Neural progenitor cell (in vitro differentiated cells): ENCODE measurements at places on chromosomes 7 and 10.

GRCh38 chr10:1147810-1148209, 91.6 kb downstream of the WDR37 start:
- no peak for DNase-seq

GRCh38 chr10:16425449-16425848, 11.4 kb upstream of the PTER start:
- no peak for DNase-seq

GRCh38 chr10:115854740-115855435, 418.1 kb downstream of the GFRA1 start:
- no peak for DNase-seq

- no peak for DNase-seq
Measured at GRCh38 chr10:44660271-44660670, 250.9 kb upstream of the TMEM72 start.

DNA sequence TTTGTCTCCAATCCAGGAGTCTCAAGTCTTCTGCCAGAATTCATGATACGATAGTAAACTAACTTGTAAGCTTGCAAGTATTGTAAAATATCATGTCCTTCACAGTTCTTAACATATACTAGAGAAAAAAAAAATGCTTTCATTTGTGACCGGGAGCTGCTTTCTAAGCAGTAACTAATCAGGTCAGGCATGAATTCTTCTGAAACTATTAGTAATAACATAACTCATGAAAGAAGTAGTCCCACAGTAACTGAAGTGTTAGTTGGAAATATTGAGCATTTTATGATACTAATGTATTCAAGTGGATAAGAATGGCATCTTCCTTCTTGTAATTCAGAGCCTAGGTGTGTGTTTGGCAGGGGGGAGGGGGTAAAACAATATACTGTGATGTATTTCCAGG, 665.6 kb downstream of the DNAJB9 start:
- no peak for DNase-seq

DNA sequence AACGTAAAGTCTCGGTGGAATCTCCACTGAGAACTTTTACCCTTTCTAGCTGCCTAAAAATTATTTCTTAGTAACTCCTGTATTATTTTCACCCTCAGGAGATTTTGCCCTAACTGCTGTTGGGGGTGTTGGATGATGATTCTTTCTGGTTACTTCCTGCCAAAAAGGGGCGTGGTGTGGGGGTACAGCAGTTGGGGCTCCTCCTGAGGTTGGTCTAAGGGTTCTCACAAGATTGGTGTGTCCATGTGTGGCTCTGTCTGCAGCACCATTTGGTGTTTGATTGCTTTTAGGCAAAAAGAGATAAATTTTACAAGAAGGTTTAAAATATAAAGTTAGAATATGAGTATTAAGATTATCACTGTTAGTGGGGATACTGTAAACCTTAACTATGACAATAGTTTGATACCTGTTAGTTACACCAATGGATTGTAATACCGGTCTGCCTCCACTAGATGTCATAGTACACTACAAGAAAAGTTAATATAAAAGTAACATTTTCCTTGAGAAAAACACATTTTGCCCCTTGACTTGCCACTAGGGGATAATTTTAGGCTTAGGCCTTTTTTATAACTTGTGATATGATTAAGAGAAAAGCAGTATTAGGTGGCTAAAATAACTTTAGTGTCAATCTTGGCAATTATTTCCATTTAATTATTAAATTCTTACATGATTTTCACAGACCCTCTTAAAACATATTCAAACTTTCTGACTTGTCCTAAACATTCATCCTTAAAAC, 928.7 kb downstream of the IPMK start:
- peak; percentile 50 for DNase-seq

GRCh38 chr7:100189061-100189460, 11.3 kb downstream of the STAG3 start:
- no peak for DNase-seq

GRCh38 chr7:69934144-69934903, 336.0 kb downstream of the AUTS2 start:
- DNase-seq = no peak

DNA sequence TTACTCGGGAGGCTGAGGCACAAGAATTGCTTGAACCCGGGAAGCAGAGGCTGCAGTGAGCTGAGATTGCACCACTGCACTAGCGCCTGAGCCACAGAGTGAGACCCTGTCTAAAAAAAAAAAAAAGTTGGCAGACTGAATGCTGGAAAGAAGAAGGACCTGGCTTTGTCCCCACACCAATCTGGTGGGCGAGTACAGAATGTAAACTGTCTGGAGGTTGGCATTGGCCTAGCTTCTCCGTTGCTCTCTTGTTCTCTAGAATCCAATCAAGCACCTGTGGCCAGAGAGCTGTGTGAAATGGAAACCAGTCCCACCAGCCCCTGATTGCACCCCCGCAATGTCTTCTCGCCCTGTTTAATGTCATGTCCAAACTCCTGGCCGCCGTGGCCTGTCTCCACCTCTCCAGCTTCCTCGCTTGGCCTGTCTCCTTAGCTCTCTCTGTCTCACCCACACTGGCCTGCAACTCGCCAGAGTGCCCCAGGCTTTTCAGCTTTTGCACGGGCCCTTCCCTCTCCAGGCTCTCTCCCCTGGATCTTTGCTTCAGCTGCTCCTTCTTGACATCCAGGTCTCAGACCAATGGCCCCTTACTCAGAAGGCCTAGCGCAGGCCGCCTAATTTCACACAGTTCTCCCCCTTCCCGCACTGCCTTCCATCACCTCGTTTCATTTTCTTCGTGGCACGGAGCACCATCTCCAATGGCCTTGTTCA, 670 bp upstream of the AGK start:
- DNase-seq = peak; percentile 26

- no peak for DNase-seq
Measured at GRCh38 chr7:66427956-66428355, 200.7 kb upstream of the KCTD7 start.

DNA sequence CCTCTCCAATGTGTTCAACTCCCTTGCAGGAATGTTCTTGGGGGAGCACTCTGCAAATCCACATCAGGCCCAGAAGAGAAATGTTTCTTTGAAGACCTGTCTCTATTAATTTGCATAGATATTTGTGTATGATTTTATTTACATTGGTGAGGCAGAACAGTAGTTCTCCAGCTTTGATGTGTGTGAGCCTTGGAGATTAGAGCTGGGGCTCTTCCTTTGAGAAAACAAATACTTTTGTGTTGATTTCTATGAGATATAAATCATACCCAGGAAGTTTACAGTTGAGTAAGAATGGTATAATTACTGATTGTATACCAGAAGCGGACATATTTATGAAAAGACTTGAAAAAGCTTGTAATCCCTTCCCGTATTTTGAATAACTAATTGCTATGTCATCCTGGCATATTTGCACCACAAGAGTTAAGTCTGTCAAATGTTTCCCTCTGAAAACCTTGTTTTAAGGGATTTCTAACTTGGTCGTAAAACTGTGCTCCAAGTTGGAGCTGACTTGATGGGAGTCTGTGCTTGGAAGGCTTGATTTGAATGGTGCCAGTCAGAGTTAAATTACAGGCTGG, 468.5 kb downstream of the LRMDA start:
- DNase-seq = no peak

GRCh38 chr7:122520971-122521555, 177.9 kb downstream of the RNF133 start:
- peak; percentile 37 for DNase-seq

- no peak for DNase-seq
Measured at GRCh38 chr10:80139265-80139664, 6.7 kb downstream of the PLAC9 start.

- no peak for DNase-seq
Measured at GRCh38 chr10:26439406-26440087, 1.4 kb downstream of the APBB1IP start.

GRCh38 chr10:96606216-96606615, 19.4 kb upstream of the TM9SF3 start:
- DNase-seq = no peak

DNA sequence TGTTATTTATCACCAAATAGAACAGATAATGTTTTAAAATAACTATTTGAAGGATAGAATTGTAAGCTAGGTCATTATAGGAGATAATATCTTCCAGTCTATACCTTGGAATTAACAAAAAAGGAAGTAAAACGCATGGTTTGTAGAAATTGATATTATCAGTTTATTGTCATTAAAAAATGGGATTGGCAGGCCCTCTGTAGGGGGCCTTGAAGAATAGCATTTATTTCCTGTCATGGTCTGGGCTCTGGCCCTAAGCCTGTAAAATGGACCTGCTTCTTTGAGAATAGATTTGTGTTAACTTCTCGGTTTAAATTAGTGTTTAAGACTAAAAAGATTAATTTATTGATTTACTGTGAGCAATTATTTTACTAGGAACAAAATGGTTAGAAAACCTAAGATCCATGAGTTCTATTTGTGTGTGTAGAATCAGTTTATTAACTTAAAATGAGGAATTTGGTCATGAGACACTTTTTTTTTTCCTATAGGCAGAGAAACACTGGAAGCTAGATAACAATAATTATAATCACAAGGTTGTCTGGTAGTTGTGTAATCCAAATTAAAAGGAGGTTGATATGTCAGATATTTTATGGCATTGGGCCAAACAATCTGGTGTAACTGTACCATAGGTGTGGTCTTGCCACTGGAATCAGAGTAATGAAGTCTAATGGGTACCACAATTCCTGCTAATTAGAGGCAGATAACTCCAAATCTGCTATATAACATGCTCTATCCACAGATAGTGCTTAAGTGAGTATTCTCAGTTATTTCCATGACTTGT, 197.4 kb upstream of the FOXP2 start:
- no peak for DNase-seq

DNA sequence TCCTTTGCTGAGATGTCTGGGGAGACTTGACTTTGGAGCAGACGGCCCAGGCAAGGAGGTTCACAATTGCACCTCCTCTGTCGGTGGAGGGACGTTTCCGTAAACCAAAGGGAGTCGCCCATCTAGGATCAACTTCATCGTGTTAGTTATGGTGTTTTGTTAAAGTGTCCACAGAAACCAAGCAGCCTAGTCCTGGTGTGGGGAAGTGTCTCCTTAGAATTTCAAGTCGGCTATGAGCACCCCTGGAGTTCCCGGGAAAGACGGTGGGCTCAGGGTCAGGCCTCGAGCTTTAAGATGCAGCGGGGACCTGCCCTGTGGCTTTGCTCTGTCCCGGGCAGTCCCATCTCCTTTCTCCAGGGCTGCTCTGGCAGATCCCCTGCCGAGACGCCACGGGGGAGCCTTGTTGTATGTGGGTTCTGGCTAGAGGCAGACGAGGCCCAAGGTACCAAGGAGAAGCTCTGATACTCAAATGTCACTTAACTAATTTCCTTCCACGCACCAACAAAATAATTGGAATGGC, 319.2 kb downstream of the ADARB2 start:
- no peak for DNase-seq
